Cardiac atrium fibroblast (primary cell): ENCODE measurements at places on chromosomes 2 and 18. TPM values are rescaled to one million over a fixed set of nuclear protein-coding genes. Genes with fewer than 3 reads are reported as not detected.

G6PC2 gene
- total RNA-seq = not detected in 2 replicates

UGT1A4 gene
- total RNA-seq = not detected in 2 replicates

CHRND gene
- not detected in 2 replicates for total RNA-seq

SLC11A1 gene
- total RNA-seq = under 0.01 TPM in 2 replicates

SERPINB13 gene
- total RNA-seq = not detected in 2 replicates

PLGLB2 gene
- total RNA-seq = 2.3 TPM in 1 of 2 replicates, not detected in the other

TMEM198 gene
- total RNA-seq = 5.4 and 5.8 TPM in 2 replicates

ANKRD53 gene
- total RNA-seq = under 0.01 TPM in 2 replicates

SEMA4C gene
- total RNA-seq = 28.2 and 39.0 TPM in 2 replicates

RUFY4 gene
- not detected in 2 replicates for total RNA-seq

PPP4R3B gene
- 29.1 and 29.2 TPM in 2 replicates for total RNA-seq

SERPINB2 gene
- total RNA-seq = not detected in 2 replicates

UGT1A9 gene
- not detected in 2 replicates for total RNA-seq

RAMP1 gene
- 8.1 and 13.8 TPM in 2 replicates for total RNA-seq

CIB4 gene
- total RNA-seq = not detected in 2 replicates

REG3G gene
- not detected in 2 replicates for total RNA-seq

CARF gene
- 3.7 and 13.5 TPM in 2 replicates for total RNA-seq

TMEM247 gene
- total RNA-seq = not detected in 2 replicates

ACOXL gene
- total RNA-seq = not detected in 2 replicates

CLASP1 gene
- 15.5 and 32.6 TPM in 2 replicates for total RNA-seq

SCN9A gene
- total RNA-seq = 1.3 and 2.0 TPM in 2 replicates

SANBR gene
- total RNA-seq = 1.8 and 3.7 TPM in 2 replicates

SNED1 gene
- total RNA-seq = 38.1 and 84.5 TPM in 2 replicates

SH2D6 gene
- not detected in 2 replicates for total RNA-seq

PPP1R1C gene
- total RNA-seq = not detected in 2 replicates

APCDD1 gene
- total RNA-seq = 9.2 and 26.7 TPM in 2 replicates

ZNF519 gene
- under 0.01 and 4.9 TPM in 2 replicates for total RNA-seq

PRKCE gene
- total RNA-seq = 9.4 and 13.1 TPM in 2 replicates

LDAH gene
- total RNA-seq = 9.9 and 15.7 TPM in 2 replicates
